ENCODE measurements at places on chromosomes 2 and 18.
A peak's percentile ranks its signal among the peaks of the same experiment; 100 is the strongest.

GRCh38 chr2:154189953-154190352 lies 318.2 kb downstream of the GALNT13 start:
- DNase-seq: no peak

DNA sequence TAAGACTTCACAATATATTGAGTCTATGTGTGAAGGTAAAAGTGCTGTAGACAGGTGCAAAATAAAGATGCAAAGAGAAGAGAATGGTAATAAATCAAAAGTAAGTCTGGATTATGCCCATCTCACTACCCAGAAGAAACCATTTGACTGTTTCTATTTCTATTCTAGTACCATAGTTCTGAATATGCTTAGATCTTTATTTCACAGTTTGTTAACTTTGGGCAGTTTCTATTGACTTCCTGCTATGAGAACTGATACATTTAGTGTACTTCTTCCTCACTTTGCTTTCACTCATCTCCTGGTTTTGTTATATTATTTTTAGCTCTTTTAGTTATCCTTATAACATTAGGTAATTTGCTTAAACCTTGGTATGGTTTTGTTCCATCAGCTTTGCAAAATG lies 94.9 kb downstream of the HS1BP3 start:
- DNase-seq: no peak

DNA sequence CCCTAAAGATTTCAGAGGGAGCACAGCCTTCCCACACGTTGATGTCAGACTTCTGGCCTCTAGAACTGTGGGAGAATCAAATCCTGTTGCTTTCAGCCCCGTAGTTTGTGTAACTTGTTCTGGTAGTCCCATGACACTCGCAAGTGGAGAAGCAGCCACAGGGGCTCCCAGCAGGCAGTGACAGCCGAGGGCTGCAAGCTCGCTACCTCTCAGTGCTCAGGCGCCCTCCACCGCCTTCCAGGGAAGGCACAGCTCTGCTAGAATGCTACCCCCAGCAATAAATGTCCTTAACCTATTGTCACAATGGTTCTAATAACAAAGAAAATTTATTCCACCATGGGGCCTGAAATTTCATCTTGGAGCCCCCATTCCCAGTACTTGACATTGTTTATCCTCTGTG lies 143.1 kb upstream of the ZNF236 start:
- no peak for DNase-seq

DNA sequence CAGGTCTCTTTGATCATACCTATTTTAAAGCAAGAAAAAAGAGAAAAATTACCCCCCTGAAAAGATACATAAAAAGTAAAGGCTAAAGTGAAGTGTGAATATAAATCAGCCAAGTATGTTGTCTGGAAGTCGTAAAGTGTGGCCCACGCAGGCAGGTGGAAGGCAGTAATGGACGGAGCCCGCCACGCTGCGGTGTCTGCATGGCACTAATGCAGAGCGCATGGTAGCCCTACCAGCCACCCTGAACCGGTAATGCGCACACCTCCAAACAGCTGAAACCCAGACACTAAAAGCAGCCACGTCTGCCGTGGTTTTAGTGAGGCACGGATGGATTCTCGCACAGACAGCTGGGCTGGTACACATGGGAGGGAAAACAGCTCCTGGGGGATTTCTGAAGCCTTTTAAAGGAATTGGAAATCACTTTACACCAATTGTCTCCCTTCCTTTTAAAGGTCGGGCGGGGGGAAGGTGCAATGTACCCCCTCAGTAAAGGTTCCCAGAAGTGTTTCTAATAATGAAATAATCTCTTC lies 615.2 kb downstream of the CNTNAP5 start:
- DNase-seq: no peak

- DNase-seq: peak; percentile 7
Observed at GRCh38 chr18:44054514-44054913, 626.2 kb upstream of the SETBP1 start.

GRCh38 chr18:34097312-34097711 lies 127.4 kb downstream of the NOL4 start:
- no peak for DNase-seq

- no peak for DNase-seq
Observed at GRCh38 chr2:236646441-236646840, 76.8 kb downstream of the ACKR3 start.

GRCh38 chr2:37916512-37917082 lies 8.5 kb upstream of the RMDN2 start:
- DNase-seq: no peak

- DNase-seq: no peak
Observed at GRCh38 chr18:62060820-62061219, 126.0 kb downstream of the PIGN start.

GRCh38 chr2:230668939-230669303 lies 43.7 kb upstream of the CAB39 start:
- peak; percentile 46 for DNase-seq

GRCh38 chr2:205501826-205502225 lies 180.5 kb upstream of the NRP2 start:
- DNase-seq: no peak

DNA sequence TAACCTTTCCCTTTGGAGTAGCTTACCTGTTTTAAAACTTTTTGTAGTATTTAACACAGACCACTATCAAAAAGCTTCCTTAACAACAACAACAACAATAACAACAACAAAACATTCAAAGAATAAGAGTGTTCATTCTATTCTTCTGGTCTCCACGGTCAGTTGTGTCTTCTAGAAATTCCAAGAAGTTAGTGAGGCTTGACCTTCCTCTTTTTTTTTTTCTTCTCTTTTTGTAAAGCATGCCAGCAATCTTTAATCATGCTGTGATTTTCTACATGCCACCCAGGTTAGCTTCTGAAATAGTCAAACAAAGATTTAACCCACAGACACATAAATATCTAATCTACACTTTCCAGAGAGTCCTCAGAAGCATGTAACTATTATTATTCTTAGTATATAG lies 28.4 kb upstream of the KLHL14 start:
- DNase-seq: no peak

DNA sequence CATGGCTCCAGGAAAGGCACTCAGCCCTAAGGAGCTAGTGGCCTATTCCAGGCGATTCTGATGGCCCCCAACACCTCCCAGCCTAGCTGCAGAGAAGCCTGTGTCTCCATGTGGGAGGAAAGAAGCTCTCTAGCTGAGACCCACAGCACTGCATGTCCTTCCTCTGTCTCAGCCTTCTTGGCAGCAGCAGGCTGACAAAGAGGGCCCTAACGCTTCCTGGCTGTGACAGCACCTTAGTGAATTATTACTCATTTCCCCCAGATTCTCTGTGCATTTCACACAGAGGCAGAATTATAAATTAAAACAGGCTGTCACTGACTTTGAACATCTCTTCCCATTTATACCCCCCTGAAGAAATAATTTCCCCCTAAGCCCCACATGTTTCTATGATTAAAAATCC lies 206.8 kb downstream of the CLIP4 start:
- DNase-seq: peak; percentile 48

DNA sequence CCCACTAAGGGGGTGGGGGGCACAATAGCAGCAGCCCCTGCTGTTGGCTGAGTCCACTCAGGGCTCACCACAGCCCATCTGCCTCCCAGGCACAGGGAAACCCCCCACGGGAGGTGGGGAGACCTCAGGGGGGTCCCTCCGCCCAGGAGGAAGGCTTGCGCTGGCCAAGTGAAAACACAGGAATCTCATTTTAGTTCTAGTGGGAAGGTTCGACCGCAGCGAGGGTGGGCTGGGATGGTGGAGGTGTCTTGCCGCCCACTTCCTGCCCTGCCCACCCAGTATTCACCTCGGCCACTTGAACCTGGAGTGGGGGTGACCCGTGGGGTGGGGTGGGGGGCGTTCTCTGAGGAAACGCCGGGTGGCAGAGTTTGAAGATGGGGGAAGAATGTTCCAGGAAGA lies 6.9 kb upstream of the BOK start:
- DNase-seq: no peak

DNA sequence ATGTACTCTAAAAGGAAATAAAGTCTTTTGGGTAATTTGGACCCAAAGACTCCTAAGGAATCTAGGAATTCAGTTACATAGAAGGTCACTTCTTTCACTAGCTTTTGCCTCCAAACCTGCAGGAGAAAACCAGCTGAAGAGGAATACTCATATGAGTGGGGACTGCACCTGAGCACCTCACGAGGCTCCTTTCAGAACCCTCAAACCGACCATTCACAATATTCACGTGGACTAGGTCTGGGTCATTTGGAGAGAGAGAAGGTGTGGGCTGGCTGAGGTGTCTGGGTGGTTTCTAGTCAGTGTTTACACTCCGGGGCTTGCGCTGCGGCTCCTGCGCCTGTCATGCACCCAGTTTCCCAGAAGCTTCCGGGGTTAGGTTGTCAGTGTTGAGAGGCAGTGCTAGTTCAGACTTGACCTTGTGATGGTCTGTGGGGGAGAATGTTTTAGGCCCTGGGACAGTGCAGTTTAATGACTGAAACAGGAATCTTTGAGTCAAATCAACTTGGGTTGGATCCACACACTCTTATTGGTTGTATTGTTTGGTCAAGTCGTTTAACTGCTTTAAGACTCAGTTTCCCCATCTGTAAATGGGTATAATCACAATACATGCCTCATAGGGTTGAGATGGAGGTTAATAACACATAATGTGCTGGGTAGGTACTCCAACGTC lies 78.4 kb downstream of the LIMS1 start:
- peak; percentile 90 for DNase-seq

DNA sequence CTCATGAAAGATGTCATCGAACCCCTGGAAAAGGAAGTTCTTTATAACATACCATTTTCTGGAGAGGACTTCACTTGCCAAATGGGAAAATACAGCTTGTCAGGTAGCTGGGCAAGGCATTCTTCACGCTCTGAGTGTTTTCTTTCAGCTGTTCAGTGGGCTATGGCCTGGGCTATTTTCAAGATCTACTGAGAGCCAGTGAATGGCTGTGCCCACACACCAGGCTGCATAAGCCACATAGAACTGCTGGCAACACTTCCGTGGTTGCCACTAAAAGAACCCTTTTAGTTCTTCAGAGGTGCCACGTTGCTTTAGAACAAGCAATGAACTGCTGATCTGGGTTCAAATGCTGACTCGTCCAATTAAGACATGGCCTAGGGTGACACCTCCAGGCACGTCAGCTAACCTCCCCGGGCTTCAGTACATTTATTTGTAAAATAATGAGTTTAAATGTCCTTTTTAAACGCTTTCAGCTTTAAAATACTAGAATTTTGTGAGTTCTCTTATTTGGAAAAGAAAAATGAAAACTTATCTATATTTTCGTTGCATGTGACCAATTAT lies 36.6 kb upstream of the GORASP2 start:
- no peak for DNase-seq

- DNase-seq: no peak
Observed at GRCh38 chr18:61237529-61237928, 95.7 kb upstream of the CDH20 start.

DNA sequence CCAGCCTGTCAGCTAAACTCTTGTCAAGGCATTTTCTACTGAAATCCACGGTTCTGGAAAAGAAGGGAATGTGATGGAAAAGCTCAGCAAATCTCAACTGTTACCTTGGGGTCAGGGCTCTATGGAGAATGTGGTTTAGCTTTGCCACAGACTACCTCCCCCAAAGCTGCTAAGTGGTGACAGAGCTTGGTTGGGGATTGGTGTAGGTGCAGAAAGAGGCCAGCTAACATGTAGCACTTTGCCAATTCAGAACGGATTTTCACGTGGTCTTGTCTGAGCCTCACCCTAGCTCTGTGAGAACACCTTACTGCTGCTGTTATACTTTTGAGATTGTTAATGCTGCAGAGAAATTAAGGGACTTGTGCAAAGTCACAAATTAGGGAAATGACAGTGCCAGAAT lies 331.1 kb downstream of the RND3 start:
- DNase-seq: no peak

GRCh38 chr2:7803515-7803914 lies 878.3 kb upstream of the ID2 start:
- DNase-seq: no peak

GRCh38 chr2:234556848-234557573 lies 60.1 kb upstream of the ARL4C start:
- no peak for DNase-seq

DNA sequence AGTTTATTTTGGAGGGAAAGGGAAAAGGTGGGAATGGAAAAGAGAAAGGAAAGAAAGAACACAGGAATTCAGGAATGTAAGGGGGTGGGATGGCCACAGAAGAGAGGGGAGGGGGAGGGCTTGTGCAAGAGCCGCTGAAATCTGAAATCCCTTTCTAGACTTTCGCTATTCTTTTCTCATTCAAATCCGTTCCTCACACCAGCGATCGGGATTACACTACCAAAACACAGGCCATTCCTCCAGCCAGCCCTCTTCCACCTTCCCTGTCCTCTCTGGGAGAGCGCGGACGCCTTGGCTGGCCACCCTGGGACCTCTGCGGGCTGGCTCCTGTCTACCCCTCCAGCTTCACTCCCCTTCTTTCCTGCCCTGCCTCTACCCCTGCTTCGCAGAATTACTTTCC lies 102.3 kb downstream of the CDCA7 start:
- no peak for DNase-seq

DNA sequence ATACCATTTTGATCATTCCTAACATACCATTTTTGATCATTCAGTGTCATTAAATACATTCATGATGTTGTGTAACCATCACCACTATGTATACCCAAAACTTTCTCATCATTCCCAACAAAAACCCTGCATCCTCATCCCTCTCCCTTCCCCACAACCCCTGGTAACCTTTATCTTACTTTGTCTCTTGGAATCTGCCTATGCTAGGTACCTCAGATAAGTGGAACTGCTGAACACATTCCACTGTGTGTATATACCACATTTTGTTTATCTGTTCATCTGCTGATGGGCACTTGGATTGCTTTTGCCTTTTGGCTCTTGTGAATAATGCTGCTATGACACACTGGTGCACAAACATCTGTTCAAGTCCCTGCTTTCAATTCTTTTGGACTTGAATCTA lies 83.8 kb upstream of the TFCP2L1 start:
- no peak for DNase-seq

- DNase-seq: no peak
Observed at GRCh38 chr2:123061534-123061933, 963.6 kb upstream of the CNTNAP5 start.

DNA sequence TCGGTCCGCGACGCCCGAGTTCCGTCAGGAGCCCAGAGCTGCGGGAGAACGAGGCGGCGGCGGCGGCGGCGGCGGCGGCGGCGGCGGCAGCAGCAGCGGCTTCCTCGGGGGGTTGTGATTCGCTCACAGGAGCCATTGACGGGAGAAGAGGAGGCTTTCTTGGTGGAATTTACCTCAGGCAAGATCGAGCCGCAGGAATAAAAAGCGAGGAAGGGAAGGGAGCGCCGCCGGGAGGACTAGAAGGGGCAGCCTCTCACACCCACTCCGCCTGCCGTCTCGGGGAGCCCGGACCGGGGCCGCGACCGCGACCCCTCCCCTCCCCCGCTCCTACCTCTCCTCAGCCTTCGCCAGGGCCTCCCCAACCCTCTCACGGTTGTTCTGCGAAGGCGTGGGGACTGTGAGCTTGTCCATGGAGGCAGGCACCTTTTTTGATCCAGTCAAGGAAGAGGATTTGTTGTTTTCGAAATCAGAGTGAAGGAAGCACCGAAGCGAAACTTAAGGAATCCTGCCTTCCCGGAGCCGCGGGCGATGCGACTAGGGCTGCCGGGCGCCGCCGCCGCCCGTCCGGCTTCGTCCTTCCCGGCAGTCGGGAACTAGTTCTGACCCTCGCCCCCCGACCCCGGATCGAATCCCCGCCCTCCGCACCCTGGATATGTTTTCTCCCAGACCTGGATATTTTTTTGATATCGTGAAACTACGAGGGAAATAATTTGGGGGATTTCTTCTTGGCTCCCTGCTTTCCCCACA lies 506 bp downstream of the BMPR2 start:
- peak; percentile 29 for DNase-seq

- DNase-seq: no peak
Observed at GRCh38 chr18:12485479-12486105, 77.9 kb downstream of the PRELID3A start.

GRCh38 chr2:190202604-190203003 lies 117.0 kb downstream of the HIBCH start:
- no peak for DNase-seq

GRCh38 chr18:75247611-75248421 lies 37.2 kb downstream of the TSHZ1 start:
- DNase-seq: peak; percentile 44
